ENCODE measurements at places on chromosomes 3 and 15. TPM values are rescaled to one million over a fixed set of nuclear protein-coding genes. Genes with fewer than 3 reads are reported as not detected.

DNA sequence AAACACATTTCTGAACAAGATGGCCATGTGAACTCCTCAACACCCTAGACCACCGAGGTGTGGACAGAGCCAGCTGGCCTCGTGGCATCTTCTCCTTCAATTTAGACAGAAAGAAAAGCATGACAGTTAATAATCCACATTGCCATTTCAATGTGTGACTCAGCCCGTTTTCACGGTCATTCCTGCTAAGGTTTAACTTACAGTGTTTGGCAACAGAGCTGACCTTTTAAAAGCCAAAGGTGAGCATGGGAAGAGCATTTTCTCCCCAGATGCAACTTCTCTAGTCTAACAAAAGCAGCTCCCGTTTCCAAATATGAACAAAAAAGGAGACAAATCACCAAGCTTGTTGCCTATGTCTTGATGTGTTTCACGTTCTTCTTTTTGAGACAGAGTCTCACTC lies 417.6 kb upstream of the WNT5A start:
- no peak overlapping the region for H3K27ac ChIP-seq
- no peak overlapping the region for H3K4me3 ChIP-seq
- H3K27me3 ChIP-seq, result no peaks in the 10 kb centered on the region
- H3K36me3 ChIP-seq, result no peaks in the 10 kb centered on the region
- DNase-seq, result no peak

GRCh38 chr3:89306540-89306939 lies 199.1 kb downstream of the EPHA3 start:
- H3K27ac ChIP-seq, result no peak overlapping the region
- no peaks in the 10 kb centered on the region for H3K27me3 ChIP-seq
- DNase-seq, result no peak
- H3K4me1 ChIP-seq, result no peaks in the 10 kb centered on the region

DNA sequence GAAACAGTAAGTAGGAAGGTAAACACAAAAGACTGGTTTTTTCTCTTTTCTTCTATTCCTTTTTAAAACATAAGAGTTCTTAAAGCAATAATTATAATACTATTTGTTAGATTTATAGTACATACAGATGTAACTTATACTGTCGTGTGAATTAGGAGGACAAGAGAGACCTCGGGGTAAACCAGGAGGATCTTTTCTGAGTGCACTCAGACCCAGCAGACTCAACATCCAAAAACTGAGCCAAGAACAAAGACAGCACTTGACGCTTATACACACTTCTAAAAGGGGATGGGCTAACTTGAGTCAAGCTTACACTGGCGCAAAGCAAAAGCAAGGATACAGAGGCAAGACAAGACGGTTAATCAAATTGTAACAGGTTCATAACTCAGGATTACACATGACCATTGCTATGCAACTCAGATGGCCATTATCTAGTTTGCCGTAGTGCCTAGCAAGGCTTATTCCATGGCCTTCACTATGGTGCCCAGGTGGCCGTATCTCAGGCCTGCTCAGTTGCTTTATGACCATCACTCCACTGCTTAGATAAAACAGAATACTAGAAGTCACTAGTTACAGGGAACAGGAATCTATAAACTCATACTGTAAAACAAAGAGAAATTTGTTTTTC lies 18.6 kb downstream of the MTHFS start:
- H3K36me3 ChIP-seq, result peaks cover 28% of the 10 kb centered on the region
- no peak overlapping the region for H3K27ac ChIP-seq
- H3K4me1 ChIP-seq, result peaks cover under 1% of the 10 kb centered on the region
- H3K27me3 ChIP-seq, result no peaks in the 10 kb centered on the region

DNA sequence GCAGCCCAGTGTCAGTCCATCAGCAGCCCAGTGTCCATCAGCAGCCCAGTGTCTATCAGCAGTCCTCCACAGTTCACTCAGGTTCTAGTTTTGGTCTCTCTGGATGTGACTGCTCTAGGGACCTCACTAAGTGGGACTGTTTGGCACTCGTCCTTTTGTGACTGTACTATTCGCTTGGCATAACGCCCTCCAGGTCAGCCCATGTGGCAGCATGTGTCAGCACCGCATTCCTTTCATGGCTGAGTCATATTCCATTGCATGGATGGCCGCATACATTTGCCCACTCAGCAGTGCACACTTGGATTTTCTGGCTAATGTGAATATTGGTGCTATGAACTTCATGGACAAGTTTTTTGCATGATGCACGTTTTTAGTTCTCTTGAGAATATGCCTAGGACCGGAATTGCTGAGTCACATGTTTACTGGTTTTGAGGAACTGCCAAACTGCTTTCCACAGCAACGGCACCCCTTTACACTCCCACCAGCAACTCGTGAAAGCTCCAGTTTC lies 16.4 kb downstream of the CHST13 start:
- no peaks in the 10 kb centered on the region for H3K4me1 ChIP-seq
- H3K36me3 ChIP-seq, result no peaks in the 10 kb centered on the region
- H3K27ac ChIP-seq, result no peak overlapping the region
- H3K27me3 ChIP-seq, result no peaks in the 10 kb centered on the region

GRCh38 chr3:97822359-97822775 lies 556 bp downstream of the CRYBG3 start:
- H3K27ac ChIP-seq, result peak overlapping the region; percentile 1
- peaks cover 13% of the 10 kb centered on the region for H3K4me1 ChIP-seq
- peaks cover 10% of the 10 kb centered on the region for H3K27me3 ChIP-seq
- DNase-seq, result no peak

GRCh38 chr15:99149366-99149765 lies 44.5 kb downstream of the SYNM start:
- H3K4me1 ChIP-seq, result no peaks in the 10 kb centered on the region
- H3K36me3 ChIP-seq, result no peaks in the 10 kb centered on the region
- H3K27ac ChIP-seq, result no peak overlapping the region
- H3K27me3 ChIP-seq, result no peaks in the 10 kb centered on the region
- no peak for DNase-seq

GRCh38 chr15:60480888-60481287 lies 1.9 kb upstream of the ICE2 start:
- no peaks in the 10 kb centered on the region for H3K27me3 ChIP-seq
- peaks cover 38% of the 10 kb centered on the region for H3K4me1 ChIP-seq
- no peak overlapping the region for H3K27ac ChIP-seq
- no peaks in the 10 kb centered on the region for H3K36me3 ChIP-seq
- no peak overlapping the region for H3K4me3 ChIP-seq
- no peak for DNase-seq

DNA sequence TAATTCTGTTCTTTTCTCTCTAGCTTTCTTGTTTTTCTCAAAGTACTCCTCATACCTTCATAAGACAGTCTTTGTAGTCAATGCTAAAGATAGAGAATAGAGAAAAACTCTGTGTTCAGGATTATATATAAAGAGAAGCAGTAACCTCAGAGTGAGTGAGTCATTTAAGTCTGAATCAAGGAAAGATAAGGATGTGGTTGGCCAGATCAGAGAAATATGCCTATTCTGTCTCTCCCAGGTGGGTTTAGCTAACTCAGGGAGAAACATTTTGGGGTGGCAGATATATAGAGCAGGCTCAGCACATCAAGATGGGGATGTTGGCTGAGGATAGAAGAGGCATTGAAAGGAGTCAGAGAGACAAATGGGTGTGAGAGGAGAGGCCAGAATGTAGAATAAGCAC lies 31.4 kb downstream of the GTF2E1 start:
- no peak overlapping the region for H3K27ac ChIP-seq
- no peaks in the 10 kb centered on the region for H3K4me1 ChIP-seq
- no peaks in the 10 kb centered on the region for H3K27me3 ChIP-seq
- no peak for DNase-seq
- peaks cover 19% of the 10 kb centered on the region for H3K36me3 ChIP-seq

DNA sequence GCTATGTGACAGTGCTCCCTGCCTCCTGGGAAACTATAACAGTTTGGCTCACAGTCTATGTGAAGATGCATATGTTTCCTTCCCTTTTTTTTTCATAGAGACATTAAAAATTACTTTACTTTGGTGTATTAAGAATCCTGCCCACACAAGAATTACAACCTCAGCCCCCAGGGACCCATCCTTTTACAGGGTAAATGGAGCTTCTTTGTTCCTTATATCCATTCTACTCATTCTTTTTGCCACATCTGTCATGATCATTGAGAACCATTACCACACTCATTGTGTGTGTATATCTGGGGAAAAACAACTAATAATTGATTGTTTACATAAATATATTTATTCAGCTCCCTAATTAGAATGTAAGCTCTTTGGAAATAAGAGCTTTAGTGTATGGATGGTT lies 157.4 kb downstream of the SSR3 start:
- no peak overlapping the region for H3K27ac ChIP-seq
- H3K4me1 ChIP-seq, result no peaks in the 10 kb centered on the region
- DNase-seq, result no peak
- no peak overlapping the region for H3K4me3 ChIP-seq
- H3K36me3 ChIP-seq, result no peaks in the 10 kb centered on the region

GRCh38 chr15:31263751-31264558 lies 62.7 kb upstream of the KLF13 start:
- no peaks in the 10 kb centered on the region for H3K36me3 ChIP-seq
- peaks cover 74% of the 10 kb centered on the region for H3K4me1 ChIP-seq
- H3K27ac ChIP-seq, result peak overlapping the region; percentile 51
- no peaks in the 10 kb centered on the region for H3K27me3 ChIP-seq

DNA sequence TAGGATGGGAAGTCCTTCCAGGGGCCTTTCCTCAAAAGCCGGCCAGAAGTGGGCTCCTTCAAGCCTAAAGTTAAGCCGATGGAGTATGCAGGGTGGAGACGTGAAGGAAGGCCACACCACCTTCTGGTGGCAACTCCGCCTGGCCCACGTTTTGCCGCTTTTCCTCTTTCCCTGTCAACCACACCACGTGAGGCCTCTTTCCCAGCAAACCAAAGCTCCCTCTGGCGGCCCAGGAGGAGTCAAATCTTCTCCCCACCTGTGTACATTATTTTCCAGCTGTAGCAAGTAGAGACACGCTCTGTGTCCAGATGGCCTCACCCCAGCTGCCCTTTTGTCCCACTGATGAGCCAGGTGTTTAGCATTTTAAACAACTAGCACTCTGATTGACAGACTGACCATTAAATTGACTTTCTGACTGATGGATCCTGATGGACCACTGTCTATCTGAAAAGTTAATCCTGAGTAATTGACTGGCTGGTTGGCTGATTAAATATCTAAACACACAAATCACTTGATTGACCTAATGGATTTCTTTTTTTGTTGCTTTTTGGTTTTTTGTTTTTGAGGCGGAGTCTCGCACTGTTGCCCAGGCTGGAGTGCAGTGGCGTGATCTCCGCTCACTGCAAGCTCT lies 59.6 kb upstream of the ZBTB38 start:
- DNase-seq, result no peak
- peaks cover 63% of the 10 kb centered on the region for H3K4me1 ChIP-seq
- no peaks in the 10 kb centered on the region for H3K36me3 ChIP-seq
- no peaks in the 10 kb centered on the region for H3K27me3 ChIP-seq
- H3K4me3 ChIP-seq, result no peak overlapping the region

The ANKRD34C gene
- not detected for total RNA-seq

The PRR20G gene
- not detected for total RNA-seq

The HYAL3 gene
- 8.4 TPM for total RNA-seq

The NMB gene
- 3.6 TPM for total RNA-seq

The OIP5 gene
- total RNA-seq, result 16.2 TPM

The CHST2 gene
- total RNA-seq, result 3.0 TPM

The ADAMTSL3 gene
- not detected for total RNA-seq

The NR1I2 gene
- 0.35 TPM for total RNA-seq

The SNURF gene
- 22.8 TPM for total RNA-seq

The HIGD2B gene
- total RNA-seq, result 0.33 TPM

The CCDC54 gene
- total RNA-seq, result not detected

The AGBL1 gene
- not detected for total RNA-seq

The STX19 gene
- not detected for total RNA-seq

The TM4SF18 gene
- total RNA-seq, result not detected
